Endothelial cell (in vitro differentiated cells): ENCODE measurements at places on chromosomes 16 and 17.

DNA sequence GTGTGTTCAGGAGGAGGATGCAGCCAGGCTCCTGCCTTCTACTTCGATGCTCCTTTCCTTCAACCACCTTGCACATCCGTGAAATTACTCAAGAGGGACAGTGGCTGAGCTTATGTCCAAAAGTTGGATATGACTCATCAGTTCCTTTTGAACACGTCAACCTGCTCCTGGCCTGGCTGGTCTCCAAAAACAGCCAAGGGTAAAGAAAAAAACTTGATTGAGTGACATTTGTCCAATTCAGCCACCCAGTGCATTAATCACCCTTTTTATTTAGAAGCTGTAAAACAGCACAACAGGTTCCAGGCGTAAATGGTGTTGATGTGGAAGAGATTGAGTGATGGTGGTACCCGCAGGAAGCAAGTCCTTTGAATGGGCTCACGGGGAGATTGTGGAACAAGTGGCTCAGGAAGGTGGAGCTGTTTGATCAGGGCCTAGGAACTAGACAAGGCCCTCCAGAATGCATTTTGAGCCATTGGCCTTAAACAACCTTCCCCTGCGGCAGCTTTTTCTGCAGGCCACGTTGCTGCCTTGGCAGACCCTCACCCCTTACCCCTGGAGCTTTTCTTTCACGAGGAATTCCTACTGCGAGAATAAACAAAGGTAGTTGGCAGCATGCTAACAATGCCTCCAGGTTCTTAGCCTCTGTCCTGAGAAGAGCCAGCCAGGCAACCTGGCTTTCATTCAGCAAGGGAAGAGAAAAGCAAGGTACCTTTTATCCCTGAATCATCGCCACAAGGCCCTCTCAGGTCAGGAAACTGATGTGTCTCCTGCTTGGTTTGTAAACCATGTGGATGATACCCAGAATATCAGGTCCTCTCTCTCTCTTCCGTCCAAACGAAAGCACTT lies 173.3 kb upstream of the CACNG5 start:
- H3K27ac ChIP-seq, result no peak overlapping the region
- no peaks in the 10 kb centered on the region for H3K4me1 ChIP-seq
- H3K4me3 ChIP-seq, result no peak overlapping the region
- H3K36me3 ChIP-seq, result no peaks in the 10 kb centered on the region
- no peaks in the 10 kb centered on the region for H3K27me3 ChIP-seq

GRCh38 chr16:50195276-50195675 lies 42.2 kb downstream of the TENT4B start:
- no peaks in the 10 kb centered on the region for H3K36me3 ChIP-seq
- H3K4me1 ChIP-seq, result no peaks in the 10 kb centered on the region

- peaks cover 20% of the 10 kb centered on the region for H3K4me1 ChIP-seq
- H3K27ac ChIP-seq, result no peak overlapping the region
- H3K36me3 ChIP-seq, result no peaks in the 10 kb centered on the region
- H3K27me3 ChIP-seq, result peaks cover 2% of the 10 kb centered on the region
Observed at GRCh38 chr17:66578781-66579489, 256.0 kb upstream of the CACNG5 start.

- DNase-seq, result no peak
- H3K27ac ChIP-seq, result no peak overlapping the region
- peaks cover 7% of the 10 kb centered on the region for H3K4me1 ChIP-seq
- H3K4me3 ChIP-seq, result no peak overlapping the region
Observed at GRCh38 chr16:14015948-14016347, 55.2 kb upstream of the MRTFB start.

GRCh38 chr17:82029990-82030469 lies 1.4 kb upstream of the RAC3 start:
- H3K4me1 ChIP-seq, result peaks cover 5% of the 10 kb centered on the region
- H3K36me3 ChIP-seq, result peaks cover 2% of the 10 kb centered on the region
- DNase-seq, result no peak
- H3K27ac ChIP-seq, result no peak overlapping the region
- H3K27me3 ChIP-seq, result peaks cover 14% of the 10 kb centered on the region
- no peak overlapping the region for H3K4me3 ChIP-seq

DNA sequence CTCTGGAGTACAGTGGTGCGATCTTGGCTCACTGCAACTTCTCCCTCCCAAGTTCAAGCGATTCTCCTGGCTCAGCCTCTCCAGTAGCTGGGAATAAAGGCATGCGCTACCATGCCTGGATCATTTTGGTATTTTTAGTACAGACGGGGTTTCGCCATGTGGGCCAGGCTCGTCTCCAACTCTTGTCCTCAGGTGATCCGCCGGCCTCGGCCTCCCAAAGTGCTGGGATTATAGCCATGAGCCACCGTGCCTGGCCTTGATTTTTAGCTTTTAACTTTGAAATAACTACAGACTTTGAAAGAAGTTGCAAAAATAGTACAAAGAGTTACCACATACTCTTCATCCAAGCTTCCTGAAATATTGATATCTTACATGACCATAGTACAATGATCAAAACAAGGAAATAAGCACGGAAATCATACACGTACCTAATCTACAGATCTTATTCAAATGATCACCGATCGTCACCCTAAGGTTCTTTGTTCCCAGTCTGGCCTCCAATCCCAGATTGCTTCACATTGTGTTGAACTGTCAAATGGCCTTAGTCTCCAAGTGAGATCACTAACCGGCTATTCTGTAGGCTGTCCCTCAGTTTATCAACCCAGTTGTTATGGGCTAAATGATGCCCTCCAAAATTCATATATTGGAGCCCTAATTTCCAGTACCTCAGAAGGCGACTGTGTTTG lies 18.4 kb downstream of the NPIPA1 start:
- no peak overlapping the region for H3K27ac ChIP-seq
- no peaks in the 10 kb centered on the region for H3K36me3 ChIP-seq
- DNase-seq, result no peak
- no peak overlapping the region for H3K4me3 ChIP-seq
- peaks cover 2% of the 10 kb centered on the region for H3K27me3 ChIP-seq
- H3K4me1 ChIP-seq, result peaks cover 9% of the 10 kb centered on the region

- H3K36me3 ChIP-seq, result peaks cover 14% of the 10 kb centered on the region
- peaks cover 17% of the 10 kb centered on the region for H3K27me3 ChIP-seq
- H3K4me3 ChIP-seq, result peak overlapping the region; percentile 99
- peak overlapping the region; percentile 48 for H3K27ac ChIP-seq
- no peak for DNase-seq
Observed at GRCh38 chr17:16439811-16440351, 24.5 kb downstream of the TRPV2 start.

- H3K36me3 ChIP-seq, result no peaks in the 10 kb centered on the region
- DNase-seq, result no peak
- no peak overlapping the region for H3K27ac ChIP-seq
- peaks cover 4% of the 10 kb centered on the region for H3K27me3 ChIP-seq
Observed at GRCh38 chr17:34206569-34206968, 48.5 kb upstream of the CCL2 start.

- DNase-seq, result no peak
- peaks cover 52% of the 10 kb centered on the region for H3K36me3 ChIP-seq
- H3K4me3 ChIP-seq, result no peak overlapping the region
- H3K4me1 ChIP-seq, result no peaks in the 10 kb centered on the region
- no peak overlapping the region for H3K27ac ChIP-seq
Observed at GRCh38 chr16:23482778-23483177, 27.5 kb downstream of the GGA2 start.

DNA sequence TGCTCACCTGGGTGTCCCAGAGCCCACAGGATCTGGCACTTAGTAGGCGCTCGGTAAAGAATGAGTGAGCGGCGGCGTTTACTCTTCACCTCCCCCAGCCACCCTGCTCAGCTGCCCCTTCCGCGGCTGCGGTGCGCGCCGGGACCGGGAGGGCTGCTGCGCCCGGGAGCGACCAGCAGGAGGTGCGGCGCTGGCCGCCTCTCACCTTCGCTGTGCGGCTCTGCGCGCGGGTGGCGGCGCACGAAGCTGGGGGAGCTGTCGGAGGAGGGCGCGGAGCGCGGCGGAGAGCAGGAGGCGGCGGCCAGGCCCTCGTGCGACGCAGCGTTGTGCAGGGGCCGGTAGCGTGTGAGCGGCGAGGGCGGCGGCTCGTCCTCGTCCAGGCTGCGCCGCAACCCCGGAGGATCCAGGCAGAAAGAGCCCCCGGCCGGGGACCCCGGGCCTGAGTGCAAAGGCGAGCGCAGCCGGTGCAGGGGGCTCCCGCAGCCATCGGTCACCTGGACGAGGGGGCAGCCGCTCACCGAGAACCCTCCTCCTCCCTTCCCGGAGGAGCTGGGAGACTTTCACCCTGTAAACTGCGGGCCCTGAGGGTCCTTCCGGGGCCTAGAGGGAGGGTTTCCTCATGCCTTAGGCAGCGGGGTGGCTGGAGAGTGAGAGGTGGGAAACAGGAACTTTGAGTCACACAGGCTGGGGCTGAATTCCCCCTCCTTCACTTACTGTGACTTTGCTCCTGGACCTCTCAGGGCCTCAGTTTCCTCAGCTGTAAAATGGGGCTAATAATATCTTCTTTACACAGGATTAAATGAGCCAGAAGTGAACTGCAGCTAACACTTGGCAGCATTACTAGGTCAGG lies 12.5 kb downstream of the SAMD14 start:
- peaks cover 23% of the 10 kb centered on the region for H3K27me3 ChIP-seq
- H3K36me3 ChIP-seq, result peaks cover 45% of the 10 kb centered on the region
- DNase-seq, result peak; percentile 80
- peak overlapping the region; percentile 65 for H3K4me3 ChIP-seq
- peaks cover 6% of the 10 kb centered on the region for H3K4me1 ChIP-seq

GRCh38 chr16:58348986-58349385 lies 43.3 kb upstream of the GINS3 start:
- H3K4me3 ChIP-seq, result no peak overlapping the region
- H3K36me3 ChIP-seq, result peaks cover 3% of the 10 kb centered on the region
- no peaks in the 10 kb centered on the region for H3K27me3 ChIP-seq
- no peaks in the 10 kb centered on the region for H3K4me1 ChIP-seq
- no peak for DNase-seq

DNA sequence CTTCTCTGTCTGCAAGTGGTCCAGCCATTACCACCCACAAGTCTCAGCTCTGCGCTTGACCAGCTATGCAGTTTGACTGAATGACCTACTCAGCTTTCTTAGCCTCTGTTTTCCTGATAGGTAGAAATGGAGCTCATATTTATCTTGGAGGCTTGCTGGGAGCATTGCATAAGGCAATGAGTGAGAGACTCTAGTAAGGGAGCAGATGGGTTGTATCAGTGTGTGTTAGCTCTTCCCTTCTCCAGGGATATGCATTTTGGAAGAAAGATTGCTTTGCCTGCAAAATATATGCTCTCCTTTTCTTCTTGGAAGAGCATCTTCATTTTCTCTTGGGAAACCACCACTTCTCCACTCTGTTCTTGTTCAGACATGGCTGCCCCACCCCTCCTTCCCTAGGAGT lies 26.1 kb downstream of the DHRS7C start:
- peaks cover 4% of the 10 kb centered on the region for H3K4me1 ChIP-seq
- no peak overlapping the region for H3K4me3 ChIP-seq
- no peak overlapping the region for H3K27ac ChIP-seq
- H3K27me3 ChIP-seq, result peaks cover 3% of the 10 kb centered on the region
- no peaks in the 10 kb centered on the region for H3K36me3 ChIP-seq
- no peak for DNase-seq

DNA sequence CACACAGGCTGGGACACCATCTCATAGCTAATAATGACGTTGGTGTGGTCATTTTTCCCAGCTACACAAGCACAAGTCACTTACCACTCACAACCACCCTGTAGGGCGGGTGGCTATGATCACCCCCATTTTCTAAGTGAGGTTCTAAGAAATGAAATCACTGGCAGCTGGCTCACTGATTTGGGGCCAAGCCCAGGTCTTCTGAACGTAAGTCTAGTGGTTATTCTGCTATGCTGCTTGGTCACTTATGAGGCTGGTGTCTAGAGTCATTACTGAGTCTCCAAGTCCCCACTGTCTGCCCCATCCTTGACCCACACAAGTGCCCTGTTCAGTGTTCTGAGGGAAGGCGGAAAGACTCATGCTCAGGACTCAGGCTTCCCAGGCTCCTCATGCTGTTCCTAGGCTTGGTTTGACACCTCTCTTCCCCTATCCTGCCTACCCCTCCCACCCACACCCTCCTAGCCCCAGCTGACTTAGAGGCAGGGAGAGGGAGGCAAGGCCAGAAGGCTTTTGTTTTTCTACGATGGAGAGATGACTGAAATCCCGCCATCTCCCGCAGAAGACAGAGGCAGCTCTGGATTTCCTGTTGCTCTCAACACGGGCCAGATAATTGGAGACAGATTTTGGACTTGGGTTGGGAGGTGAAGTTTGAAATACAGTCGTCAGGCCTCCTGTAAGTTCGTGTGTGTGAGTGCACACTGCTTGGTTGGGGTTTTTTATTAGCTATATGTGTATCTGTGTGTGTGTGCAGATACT lies 32.2 kb downstream of the FZD2 start:
- H3K4me3 ChIP-seq, result no peak overlapping the region
- no peak overlapping the region for H3K27ac ChIP-seq
- H3K4me1 ChIP-seq, result peaks cover 2% of the 10 kb centered on the region
- H3K36me3 ChIP-seq, result no peaks in the 10 kb centered on the region
- no peak for DNase-seq

DNA sequence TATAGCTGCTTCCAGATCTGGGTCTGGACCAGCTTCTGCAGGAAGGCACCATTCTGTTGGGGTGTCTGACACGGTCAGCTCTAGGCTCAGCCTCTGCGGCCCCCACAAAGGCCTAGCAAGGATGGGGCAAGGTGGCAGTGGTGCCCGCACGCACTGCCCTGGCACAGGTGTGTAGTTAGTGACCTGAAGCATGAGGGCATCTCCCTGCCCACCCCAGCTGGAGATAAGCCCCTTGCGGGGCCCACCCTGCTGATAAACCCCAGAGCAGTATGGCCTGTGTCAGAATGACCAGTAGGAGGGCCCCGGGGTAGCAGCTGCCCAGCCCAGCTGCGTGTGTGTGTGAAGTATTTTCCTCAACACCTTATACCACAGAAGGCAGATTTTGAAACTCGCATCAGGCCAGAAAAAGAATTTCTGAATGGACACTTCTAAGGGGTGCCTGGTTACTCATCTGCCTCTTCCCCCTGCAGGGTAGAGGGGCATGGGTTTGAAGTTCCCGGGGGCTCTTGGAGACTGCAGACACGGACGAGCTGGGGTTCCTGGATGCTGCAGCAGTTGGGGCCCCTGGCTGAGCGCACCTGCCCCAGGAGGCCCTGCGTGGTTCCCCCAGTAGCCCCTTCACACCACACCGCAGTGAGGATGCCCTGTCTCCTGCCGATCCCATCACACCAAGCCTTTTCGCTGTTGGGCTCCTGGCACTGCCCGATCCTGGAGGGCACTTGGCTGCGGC lies 4.5 kb downstream of the ARHGDIA start:
- H3K36me3 ChIP-seq, result peaks cover 15% of the 10 kb centered on the region
- H3K27ac ChIP-seq, result no peak overlapping the region
- DNase-seq, result no peak
- H3K4me1 ChIP-seq, result peaks cover 15% of the 10 kb centered on the region
- peaks cover 23% of the 10 kb centered on the region for H3K27me3 ChIP-seq

- H3K27me3 ChIP-seq, result peaks cover 3% of the 10 kb centered on the region
- no peaks in the 10 kb centered on the region for H3K4me1 ChIP-seq
- H3K27ac ChIP-seq, result no peak overlapping the region
- DNase-seq, result no peak
- H3K36me3 ChIP-seq, result peaks cover 29% of the 10 kb centered on the region
Observed at GRCh38 chr17:68981288-68981687, 26.1 kb upstream of the ABCA8 start.

DNA sequence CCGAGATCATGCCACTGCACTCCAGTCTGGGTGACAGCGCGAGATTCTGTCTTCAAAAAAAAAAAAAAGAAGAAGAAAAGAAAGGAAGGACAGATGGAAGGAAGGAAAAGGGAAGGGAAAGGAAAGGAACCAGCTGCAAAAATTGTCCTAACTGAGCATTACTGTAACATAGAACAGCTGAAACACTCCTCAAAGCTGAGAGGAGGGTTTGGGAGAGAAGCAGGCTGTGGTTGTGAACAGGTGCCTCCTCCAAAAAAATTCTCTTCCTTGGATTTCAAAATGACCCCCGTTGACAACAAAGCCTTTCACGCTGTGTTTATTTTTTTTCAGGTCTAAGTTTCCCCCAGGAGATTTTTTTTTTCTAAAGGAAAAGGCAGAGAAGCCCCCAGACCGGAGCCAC lies 541.4 kb downstream of the WWOX start:
- no peaks in the 10 kb centered on the region for H3K36me3 ChIP-seq
- no peak overlapping the region for H3K4me3 ChIP-seq
- H3K27me3 ChIP-seq, result no peaks in the 10 kb centered on the region
- peaks cover 12% of the 10 kb centered on the region for H3K4me1 ChIP-seq
- no peak overlapping the region for H3K27ac ChIP-seq
